ENCODE measurements at places on chromosomes 12 and 14.

- DNase-seq, result no peak
These were observed 35.3 kb upstream of the RTRAF start for GRCh38 chr14:51954031-51954430.

- DNase-seq, result no peak
These were observed 13.0 kb downstream of the LPCAT3 start for GRCh38 chr12:7005311-7005710.

GRCh38 chr14:100728962-100729361 is 2.3 kb downstream of the DLK1 start:
- no peak for DNase-seq

DNA sequence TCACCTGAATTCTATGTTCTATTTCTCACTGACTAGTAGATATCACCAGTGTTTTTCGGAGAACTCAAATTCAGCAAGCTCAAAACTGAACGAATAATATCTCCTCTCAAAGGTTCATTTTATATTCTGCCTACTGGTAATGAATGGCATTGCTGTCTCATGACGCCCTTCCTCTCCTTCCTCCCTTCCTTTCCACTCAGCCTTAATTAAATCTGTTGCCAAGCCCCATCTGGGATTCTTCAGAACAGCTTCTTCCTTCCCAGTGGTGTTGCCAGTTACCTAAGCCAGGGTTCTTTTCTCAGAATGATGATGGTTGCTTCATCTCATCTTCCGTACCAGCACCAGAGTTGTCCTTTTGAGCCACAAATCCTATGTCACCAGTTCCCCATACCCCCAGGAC is 143.2 kb downstream of the SYNE2 start:
- DNase-seq, result no peak

DNA sequence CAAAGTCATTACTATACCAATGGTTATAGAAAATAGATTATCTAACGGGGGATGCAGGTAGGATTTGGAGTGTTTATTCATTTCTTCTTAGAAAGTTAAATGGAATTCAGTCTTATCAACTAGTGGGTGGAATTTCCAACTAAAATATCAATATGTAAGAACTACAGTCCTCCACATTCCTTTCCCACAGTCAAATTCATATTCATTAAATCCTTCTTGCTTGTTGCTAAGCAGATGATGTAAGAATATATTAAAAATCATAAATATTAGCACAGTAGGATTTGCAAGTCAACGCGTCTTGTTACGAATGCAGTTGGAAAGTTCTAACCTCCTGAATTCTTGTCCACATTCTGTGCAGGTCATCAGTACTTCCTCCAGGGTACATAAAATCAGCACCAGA is 259.2 kb downstream of the CPNE8 start:
- no peak for DNase-seq

DNA sequence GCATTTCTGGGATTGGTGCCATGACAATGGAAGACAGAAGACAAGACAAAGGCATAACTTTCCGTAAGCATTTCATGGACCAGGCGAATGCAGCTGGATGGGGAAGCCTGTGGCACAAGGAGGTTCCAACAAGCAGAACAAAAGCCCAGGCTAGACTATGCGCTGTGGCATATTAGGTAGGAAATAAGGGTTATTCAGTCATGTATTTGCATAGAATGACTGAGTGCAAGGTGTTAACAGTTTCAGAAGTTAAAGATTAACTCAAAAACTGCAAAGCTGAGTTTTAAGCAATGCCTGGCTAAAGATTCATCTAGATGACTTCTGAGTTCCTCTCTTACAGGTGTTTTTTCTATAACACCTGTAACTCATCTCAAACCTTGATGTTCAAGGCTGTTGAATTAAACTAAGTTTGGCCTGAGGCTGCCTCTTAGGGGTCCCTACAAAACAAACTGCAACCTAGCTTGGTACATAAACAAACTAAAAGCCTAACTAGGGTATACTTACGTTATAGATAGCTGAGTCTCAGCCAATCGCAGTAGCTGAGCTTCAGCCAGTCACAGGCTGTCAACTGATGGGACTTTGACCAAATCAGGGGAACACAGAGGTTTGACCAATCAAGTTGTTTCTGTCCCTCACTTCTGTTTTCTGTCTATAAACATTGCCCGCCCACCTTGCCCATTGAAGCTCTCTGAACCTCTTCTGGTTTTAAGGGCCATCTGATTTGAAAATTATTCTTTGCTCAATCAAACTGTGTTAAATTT is 52.2 kb upstream of the PLBD1 start:
- no peak for DNase-seq

DNA sequence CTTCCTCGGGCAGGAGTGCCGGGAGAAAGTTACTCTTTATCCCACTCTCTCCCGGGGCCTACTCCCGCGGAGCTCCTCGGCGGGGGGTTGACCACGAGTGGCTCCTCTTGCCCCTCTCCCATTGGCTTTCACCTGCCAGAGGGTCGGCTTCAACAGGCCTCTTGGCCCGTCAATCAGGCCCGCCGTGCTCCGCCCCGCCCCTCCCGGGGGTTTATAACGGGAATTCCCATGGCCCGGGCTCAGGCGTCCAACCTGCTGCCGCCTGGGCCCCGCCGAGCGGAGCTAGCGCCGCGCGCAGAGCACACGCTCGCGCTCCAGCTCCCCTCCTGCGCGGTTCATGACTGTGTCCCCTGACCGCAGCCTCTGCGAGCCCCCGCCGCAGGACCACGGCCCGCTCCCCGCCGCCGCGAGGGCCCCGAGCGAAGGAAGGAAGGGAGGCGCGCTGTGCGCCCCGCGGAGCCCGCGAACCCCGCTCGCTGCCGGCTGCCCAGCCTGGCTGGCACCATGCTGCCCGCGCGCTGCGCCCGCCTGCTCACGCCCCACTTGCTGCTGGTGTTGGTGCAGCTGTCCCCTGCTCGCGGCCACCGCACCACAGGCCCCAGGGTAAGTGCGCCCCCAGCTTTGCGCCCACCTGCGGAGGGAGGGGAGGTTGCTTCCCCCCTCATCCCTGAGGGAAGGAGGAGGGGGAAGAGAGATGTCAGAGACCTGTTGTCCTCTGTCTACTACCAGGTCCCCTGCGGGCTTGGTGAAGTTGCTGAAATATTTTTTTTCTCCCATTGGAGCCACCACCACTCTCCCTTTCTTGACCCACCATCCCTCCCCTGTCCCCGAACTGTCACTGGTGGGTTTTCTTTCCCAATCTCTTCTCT is at the start of gene SMOC1:
Gene SMOC1, plus strand, starts transcription at position 242 of the 869 bp plus-strand sequence. Its CDS starts 263 bp downstream, at position 505.
- peak; percentile 8 for DNase-seq

Data from amygdala (tissue), 56 donors.